ENCODE measurements at places on chromosomes 12 and 14.

- DNase-seq: peak; percentile 34
Observed at GRCh38 chr12:79844693-79845092, 90.2 kb downstream of the PPP1R12A start.

DNA sequence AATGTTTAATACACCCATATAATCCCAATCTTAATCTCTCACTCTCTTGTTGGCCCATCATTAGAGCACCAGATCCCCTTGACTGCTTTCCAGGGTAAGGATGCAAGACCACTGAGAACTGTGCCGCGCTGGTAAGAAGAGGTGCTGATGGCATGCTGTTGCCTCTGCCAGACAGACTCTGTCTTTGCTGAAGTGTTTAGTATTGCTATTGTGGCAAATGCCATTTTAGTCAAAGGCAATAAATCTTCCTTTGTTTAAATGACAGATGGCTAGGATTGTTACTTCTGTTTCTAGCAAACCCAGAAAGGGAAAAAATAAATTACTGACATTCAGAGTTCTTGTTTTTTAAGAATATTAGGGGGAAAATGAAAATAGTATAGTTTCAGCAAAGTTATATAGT, 152.3 kb downstream of the MON2 start:
- no peak for DNase-seq

- no peak for DNase-seq
Observed at GRCh38 chr12:111826316-111826715, 15.7 kb upstream of the MAPKAPK5 start.

GRCh38 chr14:56126637-56126913, 8.4 kb downstream of the PELI2 start:
- DNase-seq: no peak

- no peak for DNase-seq
Observed at GRCh38 chr12:61646639-61647038, 613.6 kb upstream of the USP15 start.

DNA sequence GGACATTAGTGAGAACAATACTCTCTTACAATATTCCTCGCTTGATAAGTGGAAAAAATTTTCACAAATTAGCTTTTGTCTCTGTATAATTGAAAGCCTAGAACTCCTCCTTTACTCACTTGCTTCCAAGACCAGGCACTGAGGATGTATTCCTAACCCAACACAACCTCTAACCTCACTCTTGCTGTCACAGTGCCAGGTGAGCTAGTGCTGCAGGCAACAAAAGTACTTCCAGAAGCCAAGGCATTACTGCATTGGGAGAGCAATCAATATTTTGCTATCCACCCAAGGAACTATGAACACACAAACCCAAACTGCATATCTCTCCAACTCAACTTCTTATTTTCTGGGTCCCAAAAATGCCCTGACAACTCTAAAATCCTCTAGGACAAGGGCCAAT, 1081.0 kb downstream of the VRK1 start:
- no peak for DNase-seq

- no peak for DNase-seq
Observed at GRCh38 chr12:59046763-59047534, 126.6 kb upstream of the LRIG3 start.

- no peak for DNase-seq
Observed at GRCh38 chr12:97259098-97259497, 203.5 kb upstream of the RMST start.

GRCh38 chr12:90899456-90900182, 55.4 kb downstream of the CCER1 start:
- no peak for DNase-seq

GRCh38 chr12:1080520-1081223, 89.6 kb downstream of the ERC1 start:
- no peak for DNase-seq

- DNase-seq: no peak
Observed at GRCh38 chr14:65000898-65001591, 14.3 kb downstream of the FNTB start.

DNA sequence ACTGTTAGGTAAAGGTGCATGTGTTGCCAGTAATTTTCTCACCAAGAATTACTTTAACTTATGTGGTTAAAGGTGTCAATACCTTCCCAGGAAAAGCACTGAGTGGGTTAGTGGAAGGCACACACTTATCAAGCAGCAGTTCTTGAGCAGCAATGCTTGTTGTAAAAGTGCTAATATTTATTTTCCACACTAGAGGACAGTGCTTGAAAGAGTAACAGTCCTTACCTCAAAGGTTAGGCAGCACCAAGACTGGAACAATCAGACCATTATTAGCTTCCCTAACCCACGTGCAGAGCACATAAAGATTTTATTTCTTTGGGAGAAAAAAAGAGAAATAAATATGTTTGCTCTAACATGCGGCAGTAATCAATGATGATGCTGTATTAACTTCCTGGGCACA, 48.8 kb upstream of the KRR1 start:
- DNase-seq: no peak

- no peak for DNase-seq
Observed at GRCh38 chr12:69351462-69352236, 3.5 kb downstream of the LYZ start.

- no peak for DNase-seq
Observed at GRCh38 chr14:64685371-64686281, 18.6 kb upstream of the PLEKHG3 start.

DNA sequence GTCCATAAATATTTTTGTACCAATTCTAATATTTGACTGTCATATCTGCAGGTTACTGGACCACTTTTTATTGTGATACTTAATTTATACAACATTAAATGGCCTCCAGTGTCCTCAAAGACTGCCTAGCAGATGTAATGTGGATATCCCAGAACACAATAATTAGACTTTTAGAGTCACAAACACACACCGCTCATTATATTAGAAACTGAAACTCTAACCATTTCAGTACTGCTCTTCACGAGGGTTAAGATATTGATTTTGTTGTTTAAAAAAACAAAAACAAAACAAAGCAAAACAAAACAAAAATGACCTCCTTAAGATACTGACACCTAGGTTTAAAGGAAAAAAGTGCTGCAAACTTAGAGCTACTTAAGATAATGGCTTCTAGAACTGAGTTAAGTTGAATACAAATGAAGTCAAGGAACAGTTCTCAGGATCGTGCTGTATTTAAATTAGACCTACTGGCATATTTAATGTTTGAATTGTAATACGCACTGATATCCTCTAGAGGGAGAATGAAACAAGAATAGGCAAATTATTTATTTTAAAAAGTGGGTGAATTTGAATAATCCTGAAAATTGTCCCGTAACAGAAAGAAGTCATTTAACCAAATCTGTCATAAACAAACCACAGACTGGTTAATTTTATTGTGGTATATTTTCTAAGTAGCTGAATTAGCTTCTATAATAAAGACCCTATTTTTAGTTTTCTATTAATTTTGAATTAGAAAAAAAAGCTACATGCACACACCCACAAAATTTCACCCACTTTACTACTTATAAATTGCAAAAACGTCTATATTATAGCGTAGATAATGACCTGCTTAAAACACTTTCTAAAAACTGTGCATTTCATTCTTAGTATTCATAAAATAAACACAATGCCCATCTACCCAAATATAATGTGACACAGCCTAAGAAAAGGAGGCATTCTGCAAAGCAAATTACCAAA, 395.2 kb upstream of the DCN start:
- DNase-seq: no peak

- DNase-seq: no peak
Observed at GRCh38 chr12:23238190-23238589, 613.2 kb downstream of the ETNK1 start.

DNA sequence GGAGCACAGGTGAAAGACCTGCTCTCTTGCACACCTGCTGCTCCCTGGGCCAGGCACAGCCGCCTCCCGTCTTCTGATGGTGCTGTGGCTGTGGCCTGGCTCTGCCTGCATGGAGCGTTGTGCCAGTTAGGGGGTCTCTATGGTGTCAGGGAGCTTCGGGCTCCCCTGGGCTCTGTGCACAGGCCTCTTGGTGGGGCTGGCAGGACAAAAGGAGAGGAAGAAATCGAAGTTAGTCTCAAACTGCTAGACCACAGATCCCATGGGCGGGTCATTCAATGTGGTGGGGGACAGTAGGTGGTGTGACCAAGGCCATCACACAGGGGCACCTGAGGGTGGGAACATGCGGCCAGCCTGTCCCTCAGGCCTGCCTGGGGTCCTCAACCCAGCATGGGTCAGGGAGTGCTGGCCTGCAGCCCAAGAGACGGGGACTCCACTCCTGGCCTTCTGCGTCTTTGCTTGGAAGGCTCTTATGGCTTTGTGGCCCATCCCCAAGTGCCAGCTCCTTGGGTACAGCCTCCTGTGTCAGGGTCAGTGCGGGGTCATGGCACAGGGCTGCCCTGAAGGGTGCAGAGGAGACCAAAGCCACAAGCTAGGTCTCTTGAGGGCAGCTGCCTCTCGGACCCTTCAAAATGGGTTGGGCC, 84.1 kb downstream of the KIF26A start:
- no peak for DNase-seq

GRCh38 chr14:54472315-54472714, 16.5 kb downstream of the GMFB start:
- no peak for DNase-seq

- DNase-seq: no peak
Observed at GRCh38 chr12:121132601-121133481, at the start of gene P2RX7. Gene P2RX7, plus strand, starts transcription at chr12:121132876. Its CDS starts 95 bp downstream, at chr12:121132971.
